ENCODE measurements at places on chromosomes 3 and 15.

DNA sequence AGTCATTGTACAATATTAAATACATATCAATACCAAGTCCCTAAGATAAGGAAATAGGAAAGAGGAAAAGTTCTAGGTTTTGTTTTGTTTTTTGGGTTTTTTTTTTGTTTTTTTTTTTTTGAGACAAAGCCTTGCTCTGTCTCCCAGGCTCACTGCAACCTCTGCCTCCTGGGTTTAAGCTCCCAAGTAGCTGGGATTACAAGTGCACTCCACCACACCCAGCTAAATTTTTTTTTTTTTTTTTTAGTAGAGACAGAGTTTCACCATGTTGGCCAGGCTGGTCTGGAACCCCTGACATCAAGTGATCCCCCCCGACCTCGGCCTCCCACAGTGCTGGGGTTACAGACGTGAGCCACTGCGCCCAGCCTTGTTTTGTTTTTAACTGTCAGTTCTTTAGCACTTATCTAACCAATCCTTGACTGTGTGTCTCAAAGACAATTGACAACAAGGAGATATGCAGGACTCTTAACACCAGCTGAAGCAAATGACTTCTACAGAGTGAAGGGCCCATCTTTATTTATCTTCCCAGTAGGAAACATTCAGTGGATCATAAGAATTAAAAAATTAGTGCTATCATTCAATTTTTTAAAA, 100.0 kb upstream of the RAP2B start:
- DNase-seq: no peak

- DNase-seq: peak; percentile 91
Observed at GRCh38 chr3:52471371-52472238, 16.2 kb downstream of the NISCH start.

DNA sequence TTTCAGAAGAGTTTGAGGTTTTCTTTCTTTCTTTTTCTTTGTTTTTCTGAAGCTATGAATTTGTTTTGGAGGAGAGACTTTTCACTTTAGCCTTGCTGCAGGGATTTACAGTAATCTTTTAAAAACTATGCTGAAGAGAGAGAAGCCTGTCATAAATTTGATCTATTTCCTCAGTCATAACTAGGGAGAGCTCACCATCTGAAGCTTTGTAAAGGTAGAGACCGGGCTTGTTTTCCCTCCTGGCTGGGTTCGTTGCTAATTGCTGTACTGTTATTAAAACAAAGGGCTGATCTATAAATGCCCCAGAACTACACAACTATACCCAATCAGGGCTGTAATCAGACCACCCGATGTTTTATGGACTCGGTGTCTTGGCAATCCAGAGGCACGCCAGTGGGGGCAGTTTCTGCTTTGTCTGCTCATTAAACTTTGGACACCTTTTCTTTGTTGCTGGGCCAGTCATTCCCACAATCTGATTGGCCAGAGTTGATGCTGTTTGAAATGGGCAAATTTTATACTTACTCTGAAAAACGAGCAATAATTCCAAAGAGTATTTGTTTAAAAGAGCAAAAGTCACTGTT, 164.3 kb downstream of the CACNA1D start:
- no peak for DNase-seq

DNA sequence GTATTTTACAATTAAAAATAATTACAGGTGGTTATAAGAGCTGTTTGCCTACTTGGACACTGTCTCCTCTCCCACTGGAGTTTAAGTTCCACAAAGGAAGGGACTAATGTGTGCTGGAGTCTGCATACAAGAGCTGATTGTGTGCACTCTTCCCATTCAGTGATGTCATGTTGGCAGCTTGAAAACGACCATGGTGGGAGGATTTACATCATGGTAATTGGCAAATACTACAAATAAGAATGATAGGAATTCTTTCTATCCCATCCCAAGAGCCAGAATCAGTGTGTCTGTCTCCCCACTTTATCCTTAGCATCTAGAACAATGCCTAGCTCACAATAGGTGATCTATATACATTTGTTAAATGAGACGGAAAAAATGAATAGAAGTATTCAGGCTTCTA, 14.1 kb downstream of the ITGA11 start:
- DNase-seq: no peak

DNA sequence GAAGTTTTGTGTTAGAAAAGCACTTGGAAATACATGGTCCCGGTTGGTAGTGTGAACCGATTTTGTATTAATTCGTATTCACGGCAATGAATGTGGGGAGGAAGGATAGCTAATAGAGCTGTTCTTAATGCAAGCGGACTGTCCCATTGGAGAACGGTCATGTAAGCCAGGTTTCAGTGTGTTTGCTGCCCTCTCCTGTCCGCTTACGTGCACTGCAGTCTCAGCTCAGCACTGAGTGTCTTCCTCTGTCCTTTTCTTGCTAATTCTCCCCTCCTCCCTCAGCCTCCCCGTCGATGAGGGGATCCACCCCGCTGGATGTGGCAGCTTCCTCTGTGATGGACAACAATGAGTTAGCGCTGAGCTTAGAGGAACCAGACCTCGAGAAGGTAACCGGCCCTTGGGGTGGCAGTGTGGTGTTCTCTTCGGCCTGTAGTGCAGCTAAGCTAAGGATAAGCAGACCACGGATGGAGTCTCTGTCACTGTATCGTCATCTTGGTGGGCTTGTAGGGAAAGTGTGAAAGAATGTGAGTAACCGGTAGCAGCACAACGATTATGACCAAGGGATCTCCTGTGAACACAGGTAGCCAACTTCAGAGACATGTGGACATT, 267.5 kb upstream of the CHRM5 start:
- DNase-seq: peak; percentile 58

DNA sequence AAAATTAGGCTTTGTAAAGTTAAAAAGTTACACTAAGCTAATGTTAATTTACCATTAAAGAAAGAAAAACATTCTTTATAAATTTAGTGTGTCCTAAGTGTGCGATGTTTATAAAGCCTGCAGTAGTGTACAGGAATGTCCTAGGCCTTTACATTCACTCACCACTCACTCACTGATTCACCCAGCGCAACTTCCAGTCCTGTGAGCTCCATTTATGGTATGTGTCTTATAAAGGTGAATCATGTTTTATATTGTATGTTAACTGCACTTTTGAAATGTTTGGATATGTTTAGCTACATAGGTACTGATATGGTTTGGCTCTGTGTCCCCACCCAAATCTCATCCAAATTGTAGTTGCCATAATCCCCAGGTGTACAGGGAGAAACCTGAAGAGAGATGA, 549.7 kb upstream of the EPHA6 start:
- no peak for DNase-seq

Measured in right cardiac atrium (tissue), 5 donors.